Sigmoid colon (tissue), 7 donors: ENCODE measurements at places on chromosomes 3 and 15.

DNA sequence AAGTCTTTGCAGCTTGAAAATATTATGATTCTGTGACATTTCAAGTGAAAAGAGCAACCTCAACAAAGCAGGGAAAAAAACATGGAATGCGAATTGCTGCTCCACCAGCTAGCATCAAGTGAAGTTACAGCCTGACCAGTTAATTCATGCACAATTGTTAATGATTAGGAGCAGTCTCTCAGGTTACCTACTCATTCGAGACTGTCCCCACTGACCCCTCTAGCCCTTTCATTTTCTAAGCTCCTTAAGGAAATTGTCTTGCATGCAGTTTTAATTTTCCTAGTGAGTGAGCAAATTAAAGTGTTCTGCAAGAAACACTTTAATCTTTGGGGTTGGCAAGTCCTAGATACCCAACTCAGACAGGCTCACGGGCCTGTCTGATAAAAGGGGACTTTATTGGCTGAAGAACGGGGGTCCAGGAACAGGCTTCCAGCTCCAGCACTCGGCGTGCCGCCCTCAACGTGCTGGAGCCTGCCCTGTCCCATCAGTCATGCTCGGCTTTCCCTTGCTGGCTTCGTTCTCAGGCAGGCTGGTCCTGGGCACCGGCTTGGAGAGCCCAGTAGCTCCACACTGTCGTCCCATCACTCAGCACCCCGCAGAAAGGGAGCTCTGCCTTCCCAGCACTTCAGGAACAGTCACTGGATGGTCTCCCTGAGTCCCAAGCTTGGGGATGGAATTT, 18.3 kb downstream of the PODXL2 start:
- no peak overlapping the region for H3K27ac ChIP-seq
- H3K4me3 ChIP-seq: no peak overlapping the region
- no peak for DNase-seq
- H3K36me3 ChIP-seq: no peaks in the 10 kb centered on the region
- H3K27me3 ChIP-seq: no peaks in the 10 kb centered on the region

DNA sequence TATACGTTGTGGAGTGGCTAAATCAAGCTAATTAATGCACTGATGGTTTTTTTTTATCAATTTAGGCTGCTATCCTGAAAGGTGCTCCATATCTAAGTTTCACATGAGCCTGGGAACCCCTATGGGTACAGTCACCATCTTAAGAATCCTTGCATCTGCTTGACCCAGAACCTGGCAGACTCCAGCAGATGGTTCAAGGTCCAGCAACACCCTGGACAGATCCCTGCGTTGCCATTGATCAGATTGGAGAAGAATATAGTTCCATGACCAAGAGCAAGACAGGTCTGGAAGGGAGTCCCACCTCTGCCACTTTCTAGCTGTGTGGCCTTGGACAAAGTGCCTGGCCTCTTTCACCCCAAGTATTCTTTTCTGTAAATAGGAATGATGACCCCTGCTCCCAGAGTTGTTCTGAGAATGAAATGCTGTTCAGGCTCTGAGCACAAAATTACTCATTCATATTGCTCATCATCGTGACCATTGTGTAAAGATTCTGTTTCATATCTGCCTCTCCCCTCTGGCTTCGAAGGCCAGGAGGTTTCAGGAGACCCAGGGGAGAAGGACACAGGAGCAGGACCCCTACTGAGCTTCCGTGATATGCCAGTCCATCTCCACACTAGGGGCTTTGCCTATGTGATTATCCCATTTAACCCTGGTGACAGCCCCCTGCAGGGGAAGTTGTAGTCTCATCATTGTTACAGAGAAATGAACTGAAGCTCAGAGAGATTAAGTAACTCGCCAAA, 30.0 kb upstream of the TSEN2 start:
- no peaks in the 10 kb centered on the region for H3K4me1 ChIP-seq
- no peaks in the 10 kb centered on the region for H3K27me3 ChIP-seq
- no peak overlapping the region for H3K27ac ChIP-seq
- no peak overlapping the region for H3K4me3 ChIP-seq

DNA sequence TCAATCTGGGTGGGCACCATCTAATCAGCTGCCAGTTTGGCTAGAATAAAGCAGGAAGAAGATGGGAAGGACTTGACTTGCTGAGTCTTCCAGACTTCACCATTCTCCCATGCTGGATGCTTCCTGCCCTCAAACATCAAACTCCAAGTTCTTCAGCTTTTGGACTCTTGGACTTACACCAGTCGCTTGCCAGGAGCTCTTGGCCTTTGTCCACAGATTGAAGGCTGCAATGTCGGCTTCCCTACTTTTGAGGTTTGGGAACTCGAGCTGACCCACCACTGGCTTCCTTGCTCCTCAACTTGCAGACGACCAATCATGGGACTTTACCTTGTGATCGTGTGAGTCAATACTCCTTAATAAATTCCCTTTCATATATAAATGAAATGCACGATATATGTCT, 8.6 kb upstream of the LIPC start:
- no peaks in the 10 kb centered on the region for H3K36me3 ChIP-seq
- no peak overlapping the region for H3K4me3 ChIP-seq
- DNase-seq: no peak
- H3K4me1 ChIP-seq: peaks cover 9% of the 10 kb centered on the region
- no peak overlapping the region for H3K27ac ChIP-seq

- no peak for DNase-seq
- H3K4me3 ChIP-seq: no peak overlapping the region
Observed at GRCh38 chr3:169430707-169431404, 232.7 kb downstream of the MECOM start.

GRCh38 chr15:51774916-51775315, 23.5 kb downstream of the TMOD2 start:
- no peaks in the 10 kb centered on the region for H3K27me3 ChIP-seq
- H3K27ac ChIP-seq: no peak overlapping the region
- peaks cover 63% of the 10 kb centered on the region for H3K36me3 ChIP-seq
- no peak overlapping the region for H3K4me3 ChIP-seq
- peaks cover 4% of the 10 kb centered on the region for H3K4me1 ChIP-seq

DNA sequence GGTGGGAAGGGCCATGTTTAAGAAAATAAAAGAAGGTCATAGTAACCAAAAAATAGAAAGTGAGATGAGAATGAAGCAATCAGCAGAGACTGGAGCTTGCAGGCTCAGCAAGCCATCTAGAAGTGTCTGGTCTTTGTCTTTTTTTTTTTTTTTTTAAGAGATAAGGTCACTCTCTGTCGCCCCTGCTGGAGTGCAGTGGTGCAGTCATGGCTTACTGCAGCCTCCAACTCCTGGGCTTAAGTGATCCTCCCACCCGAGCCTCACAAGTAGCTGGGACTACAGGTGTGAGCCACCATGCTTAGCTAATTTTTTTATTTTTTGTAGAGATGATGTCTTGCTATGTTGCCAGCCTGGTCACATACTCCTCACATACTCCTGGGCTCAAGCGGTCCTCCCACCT, 36.2 kb downstream of the GXYLT2 start:
- H3K27ac ChIP-seq: no peak overlapping the region
- DNase-seq: no peak
- H3K36me3 ChIP-seq: no peaks in the 10 kb centered on the region

- no peaks in the 10 kb centered on the region for H3K27me3 ChIP-seq
- H3K27ac ChIP-seq: no peak overlapping the region
- no peaks in the 10 kb centered on the region for H3K36me3 ChIP-seq
- no peaks in the 10 kb centered on the region for H3K4me1 ChIP-seq
- no peak overlapping the region for H3K4me3 ChIP-seq
Observed at GRCh38 chr3:185504636-185505035, 5.8 kb upstream of the TMEM41A start.

GRCh38 chr3:66473181-66473580, 27.6 kb downstream of the LRIG1 start:
- H3K27ac ChIP-seq: peak overlapping the region; percentile 41
- no peaks in the 10 kb centered on the region for H3K36me3 ChIP-seq
- peaks cover 84% of the 10 kb centered on the region for H3K4me1 ChIP-seq
- no peak for DNase-seq
- H3K4me3 ChIP-seq: no peak overlapping the region

- H3K4me1 ChIP-seq: no peaks in the 10 kb centered on the region
- DNase-seq: no peak
- peaks cover 59% of the 10 kb centered on the region for H3K36me3 ChIP-seq
Observed at GRCh38 chr3:127013758-127014535, 31.0 kb downstream of the PLXNA1 start.
